ENCODE measurements at places on chromosomes 1 and 21. TPM values are rescaled to one million over a fixed set of nuclear protein-coding genes. Genes with fewer than 3 reads are reported as not detected.

DNA sequence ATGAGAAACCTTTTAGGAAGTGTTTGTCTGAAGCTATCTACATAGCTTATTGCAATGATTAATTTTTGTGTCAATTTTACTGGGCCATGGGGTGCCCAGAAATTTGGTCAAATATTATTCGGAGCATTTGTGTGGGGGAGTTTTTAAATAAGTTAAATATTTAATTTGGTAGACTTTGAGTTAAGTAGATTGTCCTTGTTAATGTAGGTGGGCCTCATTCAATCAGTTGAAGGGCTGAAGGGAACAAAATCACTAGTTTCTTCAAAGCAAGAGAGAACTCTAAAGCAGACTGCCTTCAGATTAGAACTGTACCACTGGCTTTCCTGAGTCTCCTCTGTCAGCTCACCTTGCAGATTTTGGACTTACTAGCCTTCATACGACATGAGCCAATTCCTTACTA is 1008.6 kb upstream of the ADAMTS5 start:
- no peak for DNase-seq

DNA sequence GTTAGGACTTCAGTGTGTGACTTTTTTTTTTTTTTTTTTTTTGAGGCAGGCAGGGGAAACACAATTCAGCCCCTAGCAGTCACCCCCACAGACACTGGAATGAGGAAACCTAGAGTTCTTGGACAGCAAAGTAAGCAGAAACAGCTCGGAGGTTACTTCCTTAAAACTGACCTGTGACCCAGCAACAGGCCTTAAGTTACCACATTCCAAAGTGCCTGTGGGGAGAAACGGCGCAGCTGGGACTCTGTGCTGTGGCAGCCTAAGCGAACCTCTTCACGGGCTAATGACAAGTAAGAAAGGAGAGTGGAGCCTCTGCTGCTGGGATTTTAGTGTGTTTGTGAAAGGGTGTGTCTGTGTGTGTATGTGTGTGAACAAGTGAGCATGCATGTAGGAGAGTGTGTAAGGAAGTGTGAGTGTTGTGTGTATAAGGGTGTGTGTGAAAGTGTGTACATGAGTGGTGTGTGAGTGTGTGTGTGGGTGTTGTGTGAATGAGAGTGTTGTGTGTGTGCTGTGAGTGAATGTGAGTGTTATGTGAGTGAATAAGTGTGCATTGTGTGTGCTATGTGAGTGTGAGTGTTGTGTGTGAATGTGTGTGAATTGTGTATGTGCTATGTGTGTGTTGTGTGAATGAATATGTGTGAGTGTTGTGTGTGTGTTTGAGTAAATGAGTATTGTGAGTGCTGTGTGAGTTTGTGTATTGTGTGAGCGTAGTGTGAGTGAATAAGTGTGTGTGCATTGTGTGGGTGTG is 180.8 kb downstream of the BRINP2 start:
- DNase-seq = no peak

DNA sequence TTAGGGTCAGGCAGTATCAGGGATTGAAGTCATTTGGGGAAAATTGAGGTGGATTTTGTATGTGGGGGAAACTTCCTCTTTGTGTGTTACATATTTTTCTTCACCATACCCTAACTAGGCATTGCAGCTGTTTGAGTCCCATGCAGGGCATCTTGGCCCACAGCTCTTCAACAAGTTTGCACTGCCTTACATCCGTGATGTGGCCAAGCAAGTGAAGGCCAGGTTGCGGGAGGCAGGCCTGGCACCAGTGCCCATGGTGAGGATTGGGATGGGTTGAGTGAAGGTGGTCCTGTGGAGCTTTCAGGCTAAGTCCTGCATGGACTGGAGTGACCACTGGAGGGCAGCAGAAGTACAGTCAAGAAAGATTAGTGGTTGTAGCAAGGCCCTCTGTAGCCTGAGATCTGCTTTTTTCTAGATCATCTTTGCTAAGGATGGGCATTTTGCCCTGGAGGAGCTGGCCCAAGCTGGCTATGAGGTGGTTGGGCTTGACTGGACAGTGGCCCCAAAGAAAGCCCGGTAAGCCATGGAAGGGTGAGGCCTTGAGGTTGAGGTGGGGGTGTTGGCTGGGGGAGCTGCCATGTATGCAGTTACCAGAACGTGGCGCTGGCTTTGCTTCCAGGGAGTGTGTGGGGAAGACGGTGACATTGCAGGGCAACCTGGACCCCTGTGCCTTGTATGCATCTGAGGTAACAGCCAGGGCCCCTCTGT is 2.4 kb downstream of the UROD start:
- peak; percentile 91 for DNase-seq

Gene CELSR2
- 26.8 TPM for total RNA-seq

GRCh38 chr1:53641481-53642214 is 97.3 kb downstream of the GLIS1 start:
- DNase-seq = peak; percentile 7

Gene ARHGEF10L
- 34.4 TPM for total RNA-seq

GRCh38 chr21:37045149-37045548 is 27.7 kb downstream of the PIGP start:
- DNase-seq = no peak

Gene KCNJ9
- total RNA-seq = not detected

GRCh38 chr1:184407816-184408510 is 21.1 kb downstream of the C1orf21 start:
- DNase-seq = no peak

GRCh38 chr1:113401067-113401466 is 10.8 kb downstream of the MAGI3 start:
- no peak for DNase-seq

Gene OR14K1
- total RNA-seq = not detected

DNA sequence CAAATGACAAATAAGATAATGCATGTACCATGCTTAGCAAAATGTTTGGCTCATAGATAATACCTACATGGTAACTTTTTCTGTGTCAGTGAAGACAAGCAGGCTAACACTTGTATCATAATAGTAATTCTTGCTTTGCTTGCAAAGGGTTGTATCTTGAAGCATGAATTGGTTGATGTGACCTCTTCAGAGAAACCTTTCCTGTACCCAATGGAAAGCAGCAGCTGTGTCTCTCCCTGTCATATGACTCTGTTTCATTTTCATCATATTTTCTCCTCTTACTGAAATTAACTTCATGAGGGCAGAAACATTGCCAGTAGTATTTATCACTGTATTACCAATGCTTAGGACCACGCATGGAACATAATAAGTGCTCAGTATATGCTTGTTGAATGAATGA is 4.4 kb downstream of the SH2D1B start:
- DNase-seq = no peak

- no peak for DNase-seq
Observed at GRCh38 chr1:244989813-244990212, 125.5 kb upstream of the HNRNPU start.

DNA sequence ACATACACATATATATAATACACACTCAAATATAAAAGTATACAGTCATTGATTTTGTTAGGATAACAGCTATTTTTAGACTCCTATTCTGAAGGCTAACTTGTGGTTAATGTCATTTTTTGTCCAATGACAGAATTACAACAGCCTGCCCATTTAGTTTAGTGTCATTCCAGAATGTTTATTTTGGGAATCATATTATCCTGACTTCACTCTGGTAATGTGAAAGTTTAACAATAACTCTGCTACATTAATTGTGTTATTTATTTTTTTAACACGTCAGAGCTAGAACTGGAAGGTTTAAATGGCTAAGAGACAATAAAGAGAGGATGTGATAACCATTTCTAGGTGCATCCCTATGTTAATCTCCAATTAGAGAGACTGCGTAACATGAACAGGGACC is 648.1 kb downstream of the USP25 start:
- DNase-seq = no peak

Gene SMCP
- total RNA-seq = not detected

DNA sequence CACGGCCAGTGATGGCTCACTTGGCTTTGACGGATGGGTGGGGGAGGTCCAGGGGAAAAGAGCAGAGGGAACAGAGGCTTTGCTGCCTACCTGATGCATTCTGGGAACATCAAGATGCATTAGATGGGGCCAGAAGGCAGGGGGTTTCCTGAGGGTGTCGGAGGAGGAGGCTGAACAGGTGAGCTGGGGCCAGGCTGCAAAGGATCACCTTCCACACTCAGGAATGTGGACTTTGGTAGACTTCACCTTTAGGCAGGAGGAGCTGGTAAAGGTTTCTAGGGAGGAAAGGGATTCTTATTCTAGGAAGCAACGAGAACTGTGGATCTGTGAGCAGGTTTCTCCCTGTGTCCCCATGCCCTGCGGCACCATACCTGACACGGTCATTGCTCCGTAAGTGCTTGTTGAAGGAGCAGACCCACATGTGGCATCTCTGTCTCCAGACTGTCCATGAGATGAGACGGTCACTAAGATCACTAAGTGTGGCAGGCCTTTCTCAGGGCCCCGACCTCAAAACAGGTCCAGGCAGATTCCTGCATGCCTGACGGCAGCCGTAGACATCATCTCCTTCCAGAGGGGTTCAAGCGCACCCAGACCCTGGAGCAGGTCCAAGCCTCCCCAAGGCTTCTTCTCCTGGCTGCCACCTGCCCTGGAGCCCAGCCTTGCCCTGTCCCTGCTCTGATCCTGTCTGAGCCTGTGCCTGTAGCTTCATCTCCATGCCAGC is 89.1 kb upstream of the SLC25A33 start:
- no peak for DNase-seq

Gene ALX3
- not detected for total RNA-seq

- no peak for DNase-seq
Observed at GRCh38 chr21:38039369-38039768, 123.1 kb upstream of the KCNJ6 start.

GRCh38 chr1:184620469-184620868 is 134.2 kb downstream of the EDEM3 start:
- DNase-seq = no peak

Gene HSPA6
- 0.22 TPM for total RNA-seq

- no peak for DNase-seq
Observed at GRCh38 chr1:204478921-204479320, 15.7 kb downstream of the PIK3C2B start.

DNA sequence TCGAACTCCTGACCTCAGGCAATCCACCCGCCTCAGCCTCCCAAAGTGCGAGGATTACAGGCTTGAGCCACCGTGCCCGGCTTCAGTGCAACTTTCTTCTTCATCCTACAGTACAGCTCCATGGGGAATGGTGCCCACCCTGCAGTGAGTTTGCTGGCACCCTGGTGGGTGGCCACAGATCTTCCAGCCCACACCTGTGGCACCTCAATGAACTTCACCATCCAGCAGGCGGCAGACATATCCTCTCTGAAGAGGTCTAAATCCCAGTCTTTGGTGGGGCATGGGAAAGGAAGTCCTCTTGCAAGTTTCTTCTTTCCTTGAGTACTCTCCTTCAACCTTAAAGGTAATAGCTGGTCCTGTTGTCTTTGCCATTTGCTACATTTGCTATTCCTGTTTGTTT is 18.1 kb upstream of the ZBTB8A start:
- DNase-seq = no peak

Gene TMEM52
- 15.0 TPM for total RNA-seq

Gene CFHR2
- total RNA-seq = not detected

Gene LCE2A
- total RNA-seq = not detected

DNA sequence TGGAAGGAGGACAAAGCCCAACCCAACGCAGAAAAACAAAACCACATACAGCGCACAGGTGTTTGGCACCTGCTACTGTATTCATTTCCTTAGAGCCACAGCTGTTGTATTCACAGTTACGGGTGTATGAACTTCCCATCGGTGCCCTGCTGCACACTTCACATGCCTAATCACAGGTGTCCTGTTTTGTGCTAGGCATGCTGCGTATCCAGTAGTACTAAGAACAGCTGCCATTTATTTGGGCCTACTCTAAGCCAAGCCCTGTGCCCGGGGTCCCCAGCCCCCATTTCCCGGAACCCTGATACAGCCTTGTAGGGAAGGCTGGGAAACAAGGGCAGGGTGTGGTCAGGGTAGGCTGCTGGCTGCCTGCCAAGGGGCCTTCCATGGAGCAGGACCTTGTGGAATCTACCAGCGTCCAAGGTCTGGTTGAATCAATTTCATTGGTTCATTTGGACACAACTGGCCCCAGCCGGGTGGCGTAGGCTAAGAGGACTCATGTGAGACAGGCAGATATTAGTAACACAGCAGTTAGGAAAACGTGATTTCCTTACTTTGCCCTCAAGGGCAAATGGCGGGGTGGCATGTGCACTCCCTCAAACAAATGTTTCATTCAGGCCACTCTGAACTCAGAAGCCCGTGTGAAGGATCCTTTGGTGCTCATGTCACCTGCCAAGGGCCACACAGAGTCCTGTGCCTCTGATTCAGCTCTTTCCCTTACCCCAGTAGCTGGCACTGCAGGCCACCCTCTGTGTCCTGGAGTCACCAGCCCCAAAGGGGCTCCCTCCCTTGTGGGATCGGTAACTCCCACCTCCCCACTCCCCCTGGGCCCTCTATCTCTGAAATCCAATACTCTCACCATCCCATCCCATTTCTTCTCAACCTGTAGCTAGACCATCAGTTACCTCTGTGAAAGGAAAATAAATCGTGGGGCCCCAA is 986 bp upstream of the RNF186 start:
- no peak for DNase-seq

DNA sequence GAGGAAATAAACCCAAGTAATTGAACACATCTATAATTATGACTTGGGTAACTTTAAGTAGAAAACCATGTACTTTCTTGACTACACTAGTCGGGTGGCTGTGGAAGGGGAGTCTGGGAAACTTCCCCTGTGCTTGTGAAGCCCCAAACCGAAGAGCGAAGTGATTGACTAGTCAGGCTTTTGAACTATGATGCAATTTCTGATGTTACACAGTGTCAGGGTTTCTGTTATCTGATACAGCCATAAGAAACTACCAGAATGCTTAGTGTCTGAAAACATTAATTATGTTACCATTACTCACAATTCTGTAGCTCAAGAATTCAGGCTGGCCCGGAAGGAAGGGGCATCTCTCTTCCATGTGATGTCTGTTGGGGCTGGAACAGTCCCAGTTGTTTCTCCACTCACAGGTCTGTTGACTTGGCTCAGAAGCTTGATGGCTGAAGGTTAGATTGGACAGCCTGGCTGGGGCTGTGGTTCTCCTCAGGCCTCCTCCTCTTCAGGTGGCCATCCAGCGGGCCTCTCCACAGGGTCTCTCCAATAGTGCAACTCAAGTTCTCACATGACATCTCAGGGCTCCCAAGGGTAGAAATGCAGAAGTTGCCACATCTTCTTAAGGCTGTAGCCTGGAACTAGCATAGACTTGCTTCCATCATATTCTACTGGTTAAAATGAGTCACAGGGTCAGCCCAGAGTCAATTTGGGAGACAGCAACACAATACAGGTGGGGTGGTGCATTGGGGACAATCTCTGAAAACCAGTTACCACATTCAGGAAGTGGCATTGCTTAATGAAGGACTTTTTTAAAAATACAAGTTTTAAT is 8.3 kb upstream of the C8B start:
- no peak for DNase-seq

GRCh38 chr21:37916310-37917051 is at the start of gene KCNJ6:
Gene KCNJ6 (minus strand): TSS chr21:37916457. CDS start chr21:37840682, 75,775 bp downstream.
- peak; percentile 87 for DNase-seq

Gene GBP1
- not detected for total RNA-seq

Gene IL24
- total RNA-seq = not detected
